Osteocyte (in vitro differentiated cells): ENCODE measurements at places on chromosomes 5 and 9.
A peak's percentile ranks its signal among the peaks of the same experiment; 100 is the strongest.

DNA sequence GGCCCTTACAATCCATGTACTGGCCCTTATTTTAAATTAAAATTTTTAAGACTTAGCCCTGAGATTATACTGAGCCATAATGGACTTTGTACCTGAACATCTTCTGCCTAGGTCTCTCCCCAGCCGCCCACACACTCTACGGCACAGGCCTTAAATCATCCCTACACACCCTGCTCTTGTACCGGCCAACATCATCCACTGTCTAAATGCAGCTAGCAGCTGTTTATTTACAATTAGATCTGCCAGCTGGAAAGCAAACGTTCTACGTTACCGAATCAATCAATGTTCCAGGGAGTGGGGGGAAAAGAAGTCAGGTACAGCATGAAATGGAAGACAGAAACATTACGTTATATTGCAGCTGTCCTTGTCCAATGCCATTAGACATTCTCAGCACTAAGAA lies 88.4 kb upstream of the GRAMD2B start:
- no peaks in the 10 kb centered on the region for H3K36me3 ChIP-seq
- no peak overlapping the region for H3K4me3 ChIP-seq
- H3K27ac ChIP-seq: no peak overlapping the region
- peaks cover 18% of the 10 kb centered on the region for H3K4me1 ChIP-seq

DNA sequence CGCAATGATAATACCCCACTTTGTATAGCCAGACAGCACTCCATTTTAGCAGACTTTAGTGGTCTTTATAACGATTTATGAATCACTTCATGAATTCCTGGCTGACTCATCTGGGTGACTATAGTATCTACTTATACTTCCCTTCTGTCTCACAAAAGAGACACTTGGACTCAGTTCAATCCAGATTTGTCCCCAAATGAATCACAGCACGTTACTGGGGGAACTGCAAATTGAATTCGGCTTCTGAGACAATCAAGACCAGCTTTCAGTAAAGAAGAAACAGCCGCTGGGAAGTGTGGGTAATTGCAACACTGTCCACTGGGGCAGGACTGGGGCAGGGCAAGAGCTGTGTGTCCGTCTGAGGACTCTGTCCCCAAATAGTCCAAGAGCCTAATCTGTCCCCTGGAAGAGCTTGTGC lies 337.3 kb upstream of the RFX3 start:
- H3K27me3 ChIP-seq: no peaks in the 10 kb centered on the region
- peak overlapping the region; percentile 57 for H3K4me3 ChIP-seq
- H3K27ac ChIP-seq: peak overlapping the region; percentile 91
- DNase-seq: no peak
- peaks cover 30% of the 10 kb centered on the region for H3K4me1 ChIP-seq

- no peak for DNase-seq
- peaks cover 66% of the 10 kb centered on the region for H3K36me3 ChIP-seq
- no peaks in the 10 kb centered on the region for H3K27me3 ChIP-seq
- H3K4me3 ChIP-seq: no peak overlapping the region
- peaks cover 31% of the 10 kb centered on the region for H3K4me1 ChIP-seq
Observed at GRCh38 chr5:150044712-150045111, 41.6 kb downstream of the CSF1R start.

DNA sequence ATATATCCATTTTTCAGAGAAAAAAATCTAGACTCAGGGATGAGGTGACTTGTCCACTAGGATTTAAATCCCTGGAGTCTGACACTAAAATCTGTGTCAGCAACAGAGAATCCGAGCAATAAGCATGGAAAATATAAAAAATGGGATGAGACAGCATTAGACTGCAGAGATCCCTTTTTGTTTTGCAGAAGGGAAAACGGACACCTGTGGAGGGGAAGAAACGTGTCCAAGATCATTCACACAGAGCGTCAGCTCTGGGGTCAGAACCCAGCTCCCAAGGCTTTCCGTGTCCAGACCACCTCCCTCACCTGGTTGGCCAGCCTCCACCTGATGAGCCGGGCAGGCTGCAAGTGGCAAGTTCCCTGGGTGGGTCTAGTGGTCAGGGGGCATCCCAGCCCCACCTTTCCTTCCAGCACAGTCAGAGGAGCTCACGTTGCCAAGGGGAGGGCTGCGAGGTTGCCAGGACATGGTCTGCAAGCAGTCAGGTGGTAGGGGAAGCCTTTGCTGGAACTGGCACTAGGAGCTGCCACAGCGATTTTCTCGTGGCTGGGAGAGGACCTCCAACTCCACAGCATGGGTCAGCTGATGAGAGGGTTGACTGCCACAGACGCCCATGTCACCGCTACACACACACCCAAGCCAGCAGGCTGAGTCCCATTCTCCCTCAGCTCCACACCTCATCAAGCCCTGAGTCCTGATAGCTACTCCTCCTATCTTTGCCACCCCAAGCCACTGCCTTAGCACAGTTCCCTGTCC lies 65.9 kb upstream of the CPLX2 start:
- peaks cover 2% of the 10 kb centered on the region for H3K27me3 ChIP-seq
- H3K4me1 ChIP-seq: peaks cover 7% of the 10 kb centered on the region
- H3K4me3 ChIP-seq: no peak overlapping the region
- no peak overlapping the region for H3K27ac ChIP-seq
- no peaks in the 10 kb centered on the region for H3K36me3 ChIP-seq
- no peak for DNase-seq
